CMK (cell line): ENCODE measurements at places on chromosomes 16 and 17.

DNA sequence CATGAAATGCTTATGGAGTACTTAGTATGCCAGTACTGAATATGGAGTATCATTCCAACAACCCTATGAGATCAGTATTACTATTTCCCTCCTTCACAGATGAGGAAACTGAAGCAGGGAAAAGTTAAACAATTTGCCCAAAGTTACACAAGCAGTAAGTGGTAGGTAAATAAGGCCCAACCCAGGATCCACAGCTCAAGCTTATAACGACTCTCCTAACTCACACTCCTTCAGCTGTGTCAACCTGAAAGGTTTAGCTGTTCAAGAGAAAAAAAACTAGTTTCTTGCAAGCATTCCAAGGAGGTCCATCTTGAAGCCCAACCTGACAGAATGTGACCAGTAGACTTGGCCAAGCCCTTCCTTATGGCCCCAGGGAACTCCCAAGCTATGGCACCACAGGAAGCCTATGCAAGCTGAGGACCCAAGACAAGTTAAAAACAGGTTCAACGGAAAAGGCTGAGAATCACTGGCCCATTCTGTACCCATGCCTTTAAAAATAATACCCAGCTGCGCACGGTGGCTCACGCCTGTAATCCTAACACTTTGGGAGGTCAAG lies 6.5 kb downstream of the CRK start:
- DNase-seq, result no peak

- no peak for DNase-seq
Observed at GRCh38 chr16:1613211-1613622, 1.1 kb downstream of the CRAMP1 start.

GRCh38 chr16:35744084-35744483 lies 2284.7 kb downstream of the TP53TG3F start:
- no peak for DNase-seq

- DNase-seq, result no peak
Observed at GRCh38 chr17:39769974-39770587, 32.3 kb downstream of the GRB7 start.

GRCh38 chr17:17201907-17202306 lies 4.2 kb downstream of the PLD6 start:
- no peak for DNase-seq

- no peak for DNase-seq
Observed at GRCh38 chr17:46977750-46978488, 1.1 kb downstream of the RPRML start.

- DNase-seq, result no peak
Observed at GRCh38 chr16:80717611-80718010, 86.8 kb downstream of the CDYL2 start.

DNA sequence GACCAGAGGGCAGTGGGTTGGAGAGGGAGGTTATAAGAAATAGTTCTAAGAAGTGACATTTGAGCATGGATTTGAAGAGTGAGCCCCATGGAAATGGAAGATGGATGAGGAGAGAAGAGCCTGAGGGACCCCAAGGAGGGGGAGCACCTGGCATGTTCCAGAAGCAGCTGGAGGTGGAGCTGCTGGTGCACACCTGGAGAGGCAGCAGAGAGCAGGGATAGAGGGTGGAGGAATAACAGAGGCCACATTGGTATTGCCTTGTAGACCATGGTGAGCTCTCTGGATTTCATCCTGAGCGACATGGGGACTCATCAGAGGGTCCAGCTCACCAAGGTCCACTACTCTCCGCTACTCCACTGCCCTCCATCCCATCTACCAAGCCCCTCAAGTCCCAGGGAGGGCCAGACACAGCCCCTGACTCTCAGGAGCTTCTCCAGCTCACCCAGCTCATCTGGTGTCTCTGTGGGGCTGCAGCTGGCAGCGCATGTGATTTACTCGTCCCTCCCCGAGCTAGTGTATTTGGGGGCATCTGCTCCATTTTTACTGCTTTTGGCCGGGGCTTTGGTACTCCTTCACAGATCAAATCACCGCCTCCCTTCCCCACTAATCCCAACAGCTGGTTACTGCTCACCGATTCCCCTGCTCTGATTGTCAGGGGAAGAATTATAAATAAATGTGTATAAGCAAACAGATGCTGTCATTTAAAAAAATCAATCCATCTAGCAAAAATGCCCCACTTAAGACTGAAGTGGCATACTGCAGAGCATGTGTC lies 22.1 kb upstream of the KDM8 start:
- DNase-seq, result no peak

DNA sequence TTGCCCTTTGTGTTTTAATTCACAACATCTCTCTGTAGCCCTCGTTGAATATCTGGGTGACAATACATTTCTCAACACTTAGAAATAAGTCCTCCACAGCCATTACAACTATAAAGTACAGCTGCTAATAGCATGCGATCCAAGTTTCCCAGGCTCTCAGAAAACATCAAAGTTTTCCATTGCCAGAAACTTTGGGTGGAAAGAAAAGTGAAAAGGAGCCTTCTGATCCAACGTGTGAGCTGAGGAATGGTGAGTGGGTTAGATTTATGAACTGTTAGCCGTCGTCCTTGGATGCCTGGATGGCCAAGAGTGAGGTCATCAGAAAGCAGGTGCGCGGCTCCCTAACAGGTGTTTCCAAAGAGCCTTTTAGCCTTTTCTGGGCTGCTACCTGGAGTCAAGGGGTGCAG lies 258.0 kb downstream of the PMP22 start:
- no peak for DNase-seq

DNA sequence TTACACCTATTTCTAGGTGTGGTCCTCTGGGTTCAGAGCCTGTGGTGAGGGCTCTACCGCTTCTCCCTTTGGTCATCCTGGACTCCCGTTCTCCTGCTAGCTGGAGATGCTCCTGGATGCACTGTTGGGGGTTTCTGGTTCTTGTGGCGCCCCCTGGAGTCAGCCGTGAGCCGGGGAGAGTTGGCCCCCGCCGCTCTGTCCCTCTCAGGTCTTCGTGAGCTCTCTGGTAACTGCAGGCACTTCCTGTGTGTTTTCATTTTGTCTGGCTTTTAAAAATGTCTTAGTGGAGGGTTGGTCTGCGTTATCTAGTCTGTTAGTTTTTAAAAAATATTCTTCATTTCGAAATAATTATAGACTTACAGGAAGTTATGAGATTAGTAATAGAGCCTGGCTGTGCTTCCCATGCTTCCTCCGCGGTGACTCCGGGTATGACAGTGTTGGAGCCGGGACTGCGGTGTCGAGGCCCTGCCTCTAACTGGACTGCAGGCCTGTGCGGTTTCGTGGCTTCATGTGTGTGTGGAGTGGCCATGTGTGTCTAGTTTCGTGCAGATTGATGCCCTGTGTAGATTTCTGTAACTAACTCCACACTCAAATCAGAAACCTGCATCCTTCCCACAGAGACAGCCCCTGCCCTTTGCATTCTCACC lies 78.0 kb upstream of the ZNF750 start:
- DNase-seq, result no peak

DNA sequence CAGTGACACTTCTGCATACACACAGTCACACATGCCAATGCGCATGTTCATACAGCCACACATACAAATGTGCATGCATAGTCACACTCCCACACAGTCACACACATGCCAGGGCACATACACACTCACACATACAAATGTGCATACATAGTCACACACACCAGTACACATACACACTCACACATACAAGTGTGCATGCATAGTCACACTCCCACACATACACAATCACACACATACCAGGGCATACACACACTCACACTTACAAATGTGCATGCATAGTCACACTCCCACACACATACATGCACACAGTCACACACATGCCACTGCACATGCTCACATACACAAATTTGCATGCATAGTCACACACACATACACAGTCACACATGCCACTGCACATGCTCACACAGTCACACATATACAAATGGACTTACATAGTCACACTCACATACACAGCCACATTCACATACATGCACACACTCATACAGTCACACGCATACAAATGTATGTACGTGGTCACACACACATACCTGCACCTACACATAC lies 84.2 kb downstream of the SOCS1 start:
- DNase-seq, result no peak
